ENCODE measurements at places on chromosomes 6 and 20.

GRCh38 chr6:151690303-151690702 is 117.2 kb upstream of the ESR1 start:
- no peak for DNase-seq

GRCh38 chr6:22411376-22412105 is 114.7 kb upstream of the PRL start:
- no peak for DNase-seq

GRCh38 chr6:15506066-15506465 is 156.8 kb downstream of the DTNBP1 start:
- peak; percentile 19 for DNase-seq

DNA sequence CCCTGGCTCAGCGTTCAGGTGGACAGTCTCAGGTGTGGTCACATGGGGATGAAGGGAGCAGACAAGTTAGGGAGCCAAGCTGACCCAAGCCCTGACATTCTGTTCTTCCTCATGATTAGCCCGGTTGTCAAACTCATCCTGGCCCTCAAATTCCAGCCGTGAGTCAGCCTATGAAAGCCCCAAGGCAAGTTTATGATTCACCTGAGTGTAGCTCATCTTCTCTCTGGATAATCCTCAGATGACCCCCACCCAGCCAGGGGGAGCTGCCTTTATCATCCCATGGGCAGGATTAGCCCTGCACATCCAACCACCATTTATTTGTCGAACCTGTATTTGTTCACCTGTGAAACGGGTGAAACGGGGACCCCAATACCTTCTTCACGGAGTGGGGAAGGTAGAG is 161.9 kb downstream of the DHX35 start:
- DNase-seq, result no peak

GRCh38 chr20:20571068-20571780 is 141.2 kb downstream of the RALGAPA2 start:
- DNase-seq, result no peak

GRCh38 chr6:155223646-155224451 is 40.0 kb upstream of the CLDN20 start:
- no peak for DNase-seq

DNA sequence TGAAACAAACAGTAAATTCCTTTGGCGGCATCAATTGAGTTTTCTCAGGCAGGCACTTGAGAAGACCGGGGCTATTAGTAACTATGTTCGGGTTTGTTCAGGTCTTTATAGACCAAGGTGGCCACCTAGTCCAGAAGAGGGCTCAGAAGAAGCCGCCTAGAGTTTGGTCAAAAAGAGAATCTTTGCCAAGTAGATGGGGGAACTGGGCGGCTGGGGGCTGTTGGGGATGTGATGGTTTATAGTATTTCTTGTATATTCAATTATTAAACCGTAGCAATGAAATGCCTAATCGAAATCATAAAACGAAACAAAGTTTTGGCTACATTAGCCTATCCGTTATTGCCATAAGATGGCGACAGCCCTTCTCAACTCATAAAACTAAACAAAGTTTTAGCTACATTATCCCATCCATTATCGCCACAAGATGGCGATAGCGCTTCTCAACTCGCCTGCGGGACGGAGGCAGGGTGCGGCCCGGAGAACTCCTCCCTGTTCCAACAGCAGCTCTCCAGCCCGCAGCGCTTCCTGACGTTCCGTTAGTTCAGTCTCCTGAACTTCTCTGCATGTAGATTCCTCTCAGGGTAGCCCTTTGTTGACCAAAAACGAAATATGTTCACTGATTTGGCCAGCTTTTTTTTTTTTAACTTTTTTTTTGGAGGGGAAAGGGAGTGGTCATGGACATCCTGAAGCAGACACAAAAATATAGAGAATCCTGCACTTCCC is 120.5 kb upstream of the PRSS16 start:
- DNase-seq, result peak; percentile 80

GRCh38 chr6:41894366-41895299 is 542 bp downstream of the USP49 start:
- no peak for DNase-seq

GRCh38 chr6:134938896-134939295 is 11.0 kb downstream of the ALDH8A1 start:
- DNase-seq, result no peak

- DNase-seq, result no peak
Measured at GRCh38 chr6:77466451-77467437, 3.5 kb upstream of the HTR1B start.

- no peak for DNase-seq
Measured at GRCh38 chr20:35253010-35253409, 24.9 kb downstream of the MMP24OS start.

DNA sequence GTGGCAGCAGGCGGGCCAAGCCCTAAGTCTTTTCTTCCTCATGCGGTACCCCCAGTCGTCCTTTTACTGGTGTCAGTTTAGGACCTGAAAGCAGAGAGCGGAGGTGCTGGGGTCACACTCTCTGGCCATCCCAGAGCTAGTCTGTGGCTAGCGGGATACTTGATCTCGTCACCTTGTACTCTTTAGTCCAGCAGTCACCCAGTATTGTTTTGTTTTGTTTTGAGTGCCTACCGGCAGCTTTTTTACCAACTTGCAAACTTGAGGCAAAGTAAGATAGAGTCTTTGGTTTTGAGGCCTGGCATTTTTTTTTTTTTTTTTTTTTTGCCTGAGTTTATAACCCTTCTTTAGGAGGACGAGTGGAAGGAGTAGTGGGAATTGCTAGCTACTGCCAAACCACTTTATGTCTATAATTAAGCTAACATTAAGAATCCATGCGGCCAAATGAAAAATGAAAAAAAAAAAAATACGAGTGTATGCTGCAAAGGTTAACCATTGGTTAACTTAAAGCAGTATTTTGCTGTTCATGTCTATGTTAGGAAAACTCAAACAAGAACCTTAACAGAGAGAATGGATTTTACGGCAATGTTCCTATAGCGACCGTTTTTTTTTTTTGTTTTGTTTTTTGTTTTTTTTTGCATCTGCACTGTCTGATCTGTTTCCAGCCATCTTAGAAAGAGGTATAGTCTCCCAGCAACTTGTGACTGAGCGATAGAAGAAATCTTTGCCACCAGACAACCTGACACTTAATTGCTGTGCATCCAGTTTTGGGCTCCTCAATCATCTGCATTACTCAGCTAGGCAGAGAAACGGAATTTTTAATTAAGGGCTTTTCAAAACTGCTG is 56.9 kb downstream of the FAM217A start:
- DNase-seq, result no peak

DNA sequence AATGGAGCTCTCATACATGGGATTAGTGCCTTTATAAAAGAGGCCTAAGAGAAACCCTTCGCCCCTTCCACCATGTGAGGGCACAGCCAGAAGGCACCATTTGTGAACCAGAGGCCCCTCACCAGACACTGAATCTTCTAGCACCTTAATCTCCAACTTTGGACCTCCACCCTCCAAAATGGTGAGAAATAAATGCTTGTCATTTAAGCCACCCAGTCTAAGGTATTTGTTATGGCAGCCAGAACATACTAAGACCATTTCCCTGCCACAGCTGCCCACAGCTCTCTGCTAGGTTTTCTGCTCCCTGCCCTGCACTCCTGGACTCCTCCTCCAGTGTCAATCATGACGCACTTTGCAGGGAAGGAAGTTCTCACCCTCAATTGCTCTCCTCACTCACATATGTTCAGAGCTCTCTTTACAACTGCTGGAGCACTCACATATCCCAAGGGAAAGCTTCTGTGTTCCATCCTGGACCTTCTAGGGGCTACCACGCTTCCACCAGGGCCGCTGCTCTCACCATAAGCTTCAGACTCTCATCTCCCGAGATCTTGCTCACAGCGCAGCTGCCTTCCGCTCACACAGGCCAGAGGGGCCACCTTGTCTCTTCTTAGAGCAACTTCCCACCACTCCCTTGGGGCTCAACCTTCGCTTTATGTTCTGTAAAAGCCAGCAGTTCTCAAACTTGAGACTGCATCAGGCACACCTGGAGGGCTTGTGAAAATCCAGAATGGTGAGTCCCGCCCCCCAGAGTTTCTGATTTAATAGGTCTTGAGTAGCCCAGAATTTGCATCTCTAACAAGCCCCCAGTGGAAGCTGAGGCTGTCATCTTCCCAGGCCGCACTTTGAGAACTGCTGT is 1.6 kb upstream of the LY86 start:
- DNase-seq, result no peak

GRCh38 chr6:54236984-54237383 is 71.3 kb upstream of the TINAG start:
- no peak for DNase-seq

DNA sequence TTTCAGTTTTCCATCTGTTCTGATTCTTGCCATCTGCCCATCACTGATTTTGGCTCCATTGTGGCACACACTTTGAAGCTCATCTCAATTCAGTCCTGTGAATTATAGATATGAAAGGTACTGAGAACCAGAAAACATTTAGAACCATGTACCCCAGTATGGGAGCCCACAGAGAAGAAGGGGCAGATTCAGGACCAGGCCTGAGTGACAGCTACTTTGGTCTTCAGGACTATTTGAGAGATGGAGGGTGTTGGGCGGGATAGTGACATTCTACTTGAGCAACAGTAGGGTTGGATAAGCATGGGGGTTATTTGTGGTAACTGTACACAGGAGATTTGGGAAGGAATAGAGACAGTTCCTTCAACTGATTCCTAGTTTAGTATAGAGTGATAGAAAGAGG is 259.2 kb upstream of the MANEA start:
- no peak for DNase-seq

DNA sequence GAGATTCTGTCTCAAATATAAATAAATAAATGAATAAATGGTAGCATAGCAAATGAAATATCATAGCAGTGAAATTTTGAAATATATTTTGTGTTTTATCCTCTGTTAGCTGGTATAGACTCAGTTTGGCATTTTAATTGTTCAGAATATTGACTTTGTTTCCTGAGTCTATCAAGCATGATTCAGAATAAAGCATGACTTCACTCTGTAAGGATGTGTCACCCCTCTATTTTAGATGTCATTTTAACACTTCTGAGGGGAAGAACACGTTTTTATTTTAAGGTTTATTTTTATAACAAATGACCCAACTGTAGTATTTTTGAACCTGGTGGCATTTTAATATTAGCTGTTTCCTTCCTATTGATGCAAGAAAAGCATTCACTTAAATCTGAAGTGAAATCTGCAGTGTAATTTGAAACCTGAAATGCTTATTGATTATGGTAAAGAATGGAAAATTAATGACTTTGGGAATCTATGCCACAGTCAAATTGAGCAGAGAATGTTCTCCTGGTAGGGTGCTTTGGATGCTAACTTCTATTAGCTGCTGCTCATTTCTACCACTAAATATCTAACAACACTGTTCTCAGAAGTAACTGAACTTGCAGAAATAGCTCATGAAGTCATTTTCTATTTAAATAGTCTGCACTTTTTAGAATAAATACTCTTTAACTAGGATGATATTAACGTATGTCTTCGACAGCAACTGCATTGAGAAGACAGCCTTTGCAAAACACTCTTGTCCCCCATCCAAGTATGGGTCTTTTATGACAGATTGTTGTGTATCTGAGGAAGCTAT is 114.2 kb downstream of the SOX4 start:
- DNase-seq, result no peak

- no peak for DNase-seq
Measured at GRCh38 chr20:18165553-18165952, 27.9 kb downstream of the KAT14 start.

DNA sequence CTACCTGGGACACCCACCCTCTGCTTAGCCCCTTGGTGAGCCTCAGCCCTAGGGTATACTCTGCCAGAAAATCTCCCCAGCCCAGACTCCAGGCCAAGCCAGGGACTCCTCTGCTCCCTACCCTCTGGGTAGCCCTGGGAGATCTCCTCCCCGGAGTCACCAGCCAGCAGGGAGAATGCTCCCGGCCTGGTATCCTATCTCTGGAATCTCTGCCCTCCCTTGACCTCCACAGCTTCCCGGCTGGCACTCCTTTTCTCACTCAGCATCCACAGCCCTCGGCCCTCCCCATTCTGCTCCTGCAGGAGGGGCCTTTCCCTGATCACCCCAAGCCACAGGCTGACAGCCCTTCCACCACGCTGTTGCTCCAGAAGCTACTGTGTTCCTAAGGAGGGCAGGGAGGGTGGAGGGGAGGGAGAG is 22.6 kb downstream of the NOL4L start:
- DNase-seq, result no peak

GRCh38 chr20:62692801-62693523 is 15.7 kb upstream of the NTSR1 start:
- no peak for DNase-seq

- DNase-seq, result no peak
Measured at GRCh38 chr6:137705160-137706082, 161.6 kb upstream of the TNFAIP3 start.

GRCh38 chr6:19478992-19479391 is 358.2 kb upstream of the ID4 start:
- DNase-seq, result no peak

GRCh38 chr20:36528176-36528874 is 13.0 kb upstream of the MYL9 start:
- DNase-seq, result no peak

DNA sequence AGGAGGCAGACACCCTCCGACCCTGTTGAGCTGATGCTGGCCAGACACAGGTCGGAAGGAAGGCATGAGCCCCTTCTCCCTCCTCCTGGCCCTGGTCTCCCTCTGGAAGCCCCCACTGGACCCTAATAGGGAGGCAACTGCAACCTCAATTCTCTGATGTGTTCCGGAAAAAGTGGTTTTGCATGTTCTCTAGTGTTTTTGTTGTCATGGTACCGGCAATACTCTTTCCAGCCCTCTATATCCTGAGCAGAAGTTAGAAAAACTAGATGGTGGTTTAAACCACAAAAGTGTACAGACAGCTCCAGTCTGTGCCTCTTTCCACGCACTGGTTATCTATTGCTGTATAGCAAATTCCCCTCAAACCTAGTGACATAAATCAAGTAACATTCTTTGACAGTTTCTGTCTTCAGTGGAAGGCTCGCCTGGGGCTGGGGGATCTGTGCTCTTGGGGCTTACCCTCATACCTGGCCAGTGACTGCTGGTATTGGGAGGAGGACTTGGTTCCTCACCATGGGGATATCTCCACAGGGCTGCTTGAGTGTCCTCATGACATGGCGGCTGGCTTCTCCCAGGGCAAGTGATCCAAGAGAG is 37.0 kb downstream of the SYTL3 start:
- no peak for DNase-seq

- no peak for DNase-seq
Measured at GRCh38 chr20:36854348-36855240, 21.3 kb upstream of the TLDC2 start.

GRCh38 chr6:53634184-53634631 is 31.3 kb downstream of the KLHL31 start:
- no peak for DNase-seq

DNA sequence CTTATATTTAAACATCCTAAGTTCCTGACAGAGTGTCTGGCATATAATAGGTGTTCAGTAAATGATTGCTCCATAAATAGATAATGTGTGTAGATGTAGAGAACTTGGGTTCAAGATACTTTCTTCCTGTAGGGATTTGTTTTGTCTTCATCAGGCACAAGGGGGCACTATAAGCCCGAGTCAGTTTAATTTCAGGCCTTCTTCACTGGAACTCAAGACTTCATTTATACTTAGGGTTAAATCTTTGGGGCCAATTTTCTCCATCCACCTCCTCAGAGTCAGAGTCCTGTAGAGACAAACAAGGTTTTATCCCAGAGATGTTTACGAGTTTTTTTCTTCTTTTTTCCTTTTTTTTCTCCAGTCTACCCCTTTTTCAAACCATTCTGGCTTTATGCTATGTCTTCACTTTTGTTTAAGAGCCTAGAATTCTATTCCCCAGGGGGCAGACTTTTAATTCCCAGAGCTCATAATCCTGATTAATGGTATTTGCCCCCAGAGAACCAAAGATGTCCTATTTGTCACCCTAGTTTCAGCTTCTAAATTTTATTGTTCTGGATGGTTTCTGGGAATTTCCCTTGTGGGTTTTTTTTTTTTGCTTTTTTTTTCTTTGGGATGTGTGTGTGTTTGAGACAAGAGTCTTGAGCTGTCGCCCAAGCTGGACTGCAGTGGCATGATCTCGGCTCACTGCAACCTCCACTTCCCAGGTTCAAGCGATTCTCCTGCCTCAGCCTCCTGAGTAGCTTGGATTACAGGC is 88.4 kb downstream of the HFE start:
- no peak for DNase-seq
